Inflammatory macrophage (primary cell): ENCODE measurements at places on chromosomes 5 and 9.

- peak; percentile 40 for DNase-seq
Measured at GRCh38 chr9:107862881-107863280, 373.3 kb upstream of the KLF4 start.

DNA sequence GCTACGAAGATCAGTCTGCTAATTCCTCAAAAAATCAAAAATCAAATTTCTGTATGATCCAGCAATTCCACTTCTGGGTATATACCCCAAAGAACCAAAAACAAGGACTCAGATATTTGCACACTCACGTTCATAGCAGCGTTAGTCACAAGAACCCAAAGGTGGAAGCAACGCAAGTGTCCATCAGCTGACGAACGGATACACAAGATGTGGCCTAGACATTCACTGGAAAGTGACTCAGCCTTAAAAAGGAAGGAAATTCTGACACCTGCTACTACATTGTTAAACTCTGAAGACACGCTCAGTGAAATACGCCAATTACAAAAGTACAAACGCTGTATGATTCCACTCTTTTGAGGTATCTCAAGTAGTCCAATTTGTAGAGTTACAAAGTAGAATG, 93.3 kb downstream of the OTULIN start:
- DNase-seq, result peak; percentile 77

- no peak for DNase-seq
Measured at GRCh38 chr5:60402161-60402785, 297.7 kb downstream of the DEPDC1B start.

- DNase-seq, result no peak
Measured at GRCh38 chr5:68464424-68464823, 248.9 kb downstream of the PIK3R1 start.

DNA sequence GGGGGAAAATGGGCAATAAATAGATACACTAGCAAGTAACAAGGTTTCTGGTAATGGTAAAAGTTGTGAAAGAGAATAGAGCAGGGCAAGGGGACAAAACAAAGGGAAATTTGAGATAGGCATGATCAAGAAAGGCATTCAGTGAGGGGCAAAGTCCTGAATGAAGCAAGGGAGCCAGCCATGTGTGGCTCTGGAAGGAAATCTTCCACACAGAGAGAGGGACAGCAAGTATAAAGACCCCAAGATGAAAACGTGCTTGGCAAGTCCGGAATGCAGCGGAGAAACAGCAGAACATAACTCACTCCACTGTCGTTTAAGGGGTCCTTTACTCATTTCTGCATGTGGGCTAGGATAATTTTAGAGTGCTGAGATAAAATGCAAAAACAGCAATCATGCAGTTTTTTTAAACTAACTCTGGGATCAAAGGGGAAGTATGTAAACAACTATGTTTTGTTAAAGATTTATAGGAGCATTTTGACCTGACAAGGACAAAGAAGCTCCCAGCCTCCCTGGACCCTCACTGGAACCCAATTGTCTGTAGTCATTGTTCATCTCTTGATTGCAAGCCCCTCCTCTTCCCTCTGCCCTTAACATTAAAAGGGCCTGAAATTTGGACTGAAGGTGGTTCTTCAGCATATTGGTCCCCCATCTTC, 22.9 kb upstream of the AOPEP start:
- no peak for DNase-seq

DNA sequence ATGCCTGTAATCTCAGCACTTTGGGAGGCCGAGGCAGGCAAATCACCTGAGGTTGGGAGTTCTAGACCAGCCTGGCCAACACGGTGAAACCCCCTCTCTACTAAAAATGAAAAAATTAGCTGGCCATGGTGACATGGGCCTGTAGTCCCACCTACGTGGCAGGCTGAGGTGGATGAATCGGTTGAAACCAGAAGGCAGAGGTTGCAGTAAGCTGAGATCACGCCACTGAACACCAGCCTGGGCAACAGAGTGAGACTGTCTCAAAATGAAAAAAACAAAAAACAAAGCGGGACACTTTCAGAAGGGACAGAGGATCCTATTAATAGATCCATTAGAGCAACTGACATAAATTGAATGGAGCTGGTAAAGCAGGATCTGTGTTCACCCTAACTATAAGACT, 89.6 kb upstream of the SGCD start:
- DNase-seq, result no peak

GRCh38 chr5:6396836-6397535, 18.6 kb upstream of the MED10 start:
- no peak for DNase-seq

GRCh38 chr5:179605026-179605833, 18.2 kb downstream of the HNRNPH1 start:
- no peak for DNase-seq

DNA sequence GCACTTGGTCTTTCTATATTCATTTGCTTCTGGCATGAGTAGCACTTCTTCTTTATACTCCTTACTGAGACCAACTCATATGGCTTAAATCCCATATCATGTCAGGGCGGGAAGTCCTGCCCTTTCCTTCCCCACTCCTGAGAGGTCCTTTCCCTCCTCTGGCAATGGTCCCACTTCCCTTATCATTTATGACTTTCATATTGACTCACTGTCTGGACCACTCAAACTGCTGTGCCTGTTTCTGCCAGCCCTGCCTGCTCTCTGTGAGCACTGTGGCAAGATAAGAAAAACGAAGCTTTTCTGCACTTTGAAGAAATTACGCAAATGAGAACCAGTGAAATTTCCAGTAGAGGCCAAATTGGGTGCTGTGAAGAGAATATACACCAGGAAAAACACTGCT, 58.1 kb downstream of the ZNF474 start:
- no peak for DNase-seq

GRCh38 chr5:111930449-111930848, 173.5 kb upstream of the NREP start:
- peak; percentile 49 for DNase-seq

GRCh38 chr9:131585375-131585774, 40.1 kb downstream of the PRRT1B start:
- peak; percentile 82 for DNase-seq
